ENCODE measurements at places on chromosomes 7 and 10. TPM values are rescaled to one million over a fixed set of nuclear protein-coding genes. Genes with fewer than 3 reads are reported as not detected.
A peak's percentile ranks its signal among the peaks of the same experiment; 100 is the strongest.

The HEPACAM2 gene
- 0.22 TPM for total RNA-seq

The LSM8 gene
- 17.3 TPM for total RNA-seq

DNA sequence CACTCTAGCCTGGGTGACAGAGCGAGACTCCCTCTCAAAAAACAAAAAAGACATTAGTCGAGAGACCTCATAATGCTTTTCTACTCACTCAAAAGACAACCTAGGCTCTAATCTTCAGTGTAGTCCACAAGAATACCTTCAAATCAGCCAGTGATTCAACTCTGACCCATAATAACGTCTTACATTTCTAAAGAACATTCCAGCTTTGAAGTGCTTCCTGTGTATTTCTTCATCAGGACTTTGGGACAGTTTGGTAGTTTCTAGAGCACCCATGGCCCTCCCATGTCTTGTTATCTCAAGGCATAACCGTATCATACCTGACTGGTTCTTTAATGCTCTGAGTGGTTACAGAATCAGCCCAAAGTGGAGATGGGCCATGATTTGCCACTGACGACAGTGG is 221.3 kb downstream of the SKIDA1 start:
- DNase-seq = no peak

DNA sequence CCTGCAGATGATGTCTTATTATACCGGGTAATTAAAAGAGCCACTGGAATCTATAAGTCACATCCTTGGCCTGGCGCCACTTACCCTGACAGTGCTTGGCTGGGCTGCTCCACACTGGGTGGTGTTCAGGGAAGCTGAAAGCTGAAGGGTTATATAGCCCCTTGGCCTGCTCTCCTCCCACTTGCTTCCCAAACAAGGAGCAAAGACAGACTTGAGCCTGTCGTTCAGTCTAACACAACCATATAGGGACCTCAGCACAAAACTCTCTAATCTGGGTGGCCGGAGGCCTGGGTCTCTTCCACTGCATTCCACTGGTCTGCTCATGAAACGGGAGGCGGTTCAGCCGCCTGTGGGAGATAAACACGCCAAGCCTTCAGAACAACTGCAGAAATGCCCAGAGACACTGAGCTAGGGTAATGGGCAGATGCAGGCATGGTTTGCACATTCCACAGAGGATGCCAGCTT is at the start of gene ACTA2:
Gene ACTA2, minus strand, starts transcription at position 127 of the 465 bp plus-strand sequence. CDS start 3,843 bp downstream, outside the sequence.
- peak; percentile 75 for DNase-seq

The LRGUK gene
- not detected for total RNA-seq

Data from right atrium auricular region (tissue), 2 donors.